ENCODE measurements at places on chromosomes 6 and 20.

DNA sequence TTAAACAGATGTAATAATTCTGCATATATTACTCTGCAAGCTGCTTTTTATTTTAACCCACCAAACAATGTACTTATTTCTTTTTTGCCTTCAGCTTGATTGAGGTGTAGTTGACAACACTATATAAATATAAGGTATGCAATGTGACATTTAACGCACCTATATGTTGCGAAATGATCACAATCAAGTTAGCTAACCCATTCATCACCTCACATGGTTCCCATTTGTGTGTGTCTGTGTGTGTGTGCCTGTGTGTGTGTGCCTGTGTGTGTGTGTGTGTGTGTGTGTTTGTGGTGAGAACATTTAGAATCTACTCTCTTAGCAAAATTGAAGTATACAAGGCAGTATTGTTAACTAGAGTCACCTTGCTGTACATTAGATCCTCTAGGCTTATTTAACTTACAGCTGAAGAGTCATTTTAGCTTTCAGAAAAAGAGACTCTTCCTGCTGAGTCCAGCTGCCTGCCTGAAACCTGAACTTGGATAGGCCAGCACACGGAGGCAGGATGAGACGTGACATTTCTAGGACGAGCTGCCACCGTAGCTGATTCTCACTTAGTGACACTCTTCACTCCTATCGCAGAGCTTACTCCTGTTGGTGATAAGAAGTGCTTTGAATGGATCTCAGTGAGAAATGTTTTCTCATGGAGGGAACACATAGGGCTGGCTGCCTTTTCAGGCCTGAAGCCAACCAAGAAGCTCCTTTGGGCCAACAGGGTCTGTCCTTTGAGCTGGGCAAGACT is 126.5 kb upstream of the RIPOR2 start:
- no peak for DNase-seq

DNA sequence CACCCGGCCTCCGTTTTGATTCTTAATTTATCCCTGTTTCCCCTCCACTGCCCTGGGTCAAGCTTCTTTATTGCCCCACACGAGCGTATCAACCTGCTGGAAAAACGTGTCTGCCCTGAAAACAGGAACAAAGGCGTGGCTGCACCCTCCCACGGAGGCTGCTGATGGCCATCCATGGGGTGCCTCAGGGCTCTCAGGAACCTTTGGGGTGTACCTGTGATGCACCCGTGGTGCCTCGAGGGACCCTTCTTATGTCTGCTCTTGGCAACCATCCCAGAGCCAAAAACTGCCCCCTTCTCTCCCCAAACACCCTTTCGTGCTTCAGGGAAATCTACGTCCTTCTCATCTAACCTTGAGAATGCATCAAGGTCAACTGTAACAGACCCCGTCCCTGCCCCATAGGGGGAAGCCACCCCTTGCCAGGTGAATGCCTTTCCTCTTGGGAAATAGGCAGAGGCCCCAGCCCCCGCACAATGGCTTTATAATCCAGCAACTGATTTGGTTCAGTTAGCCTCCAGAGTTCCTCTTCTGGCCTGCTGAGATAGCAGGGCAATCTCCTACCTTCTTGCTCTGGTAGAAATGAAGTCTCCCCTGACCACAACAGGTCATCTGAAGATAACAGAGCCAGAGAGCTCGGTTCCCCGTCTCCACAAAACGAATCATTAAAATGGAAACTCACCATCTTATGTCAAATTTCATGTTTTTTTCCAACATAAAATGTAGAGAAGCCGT is 29.4 kb downstream of the PSMG4 start:
- DNase-seq = no peak

DNA sequence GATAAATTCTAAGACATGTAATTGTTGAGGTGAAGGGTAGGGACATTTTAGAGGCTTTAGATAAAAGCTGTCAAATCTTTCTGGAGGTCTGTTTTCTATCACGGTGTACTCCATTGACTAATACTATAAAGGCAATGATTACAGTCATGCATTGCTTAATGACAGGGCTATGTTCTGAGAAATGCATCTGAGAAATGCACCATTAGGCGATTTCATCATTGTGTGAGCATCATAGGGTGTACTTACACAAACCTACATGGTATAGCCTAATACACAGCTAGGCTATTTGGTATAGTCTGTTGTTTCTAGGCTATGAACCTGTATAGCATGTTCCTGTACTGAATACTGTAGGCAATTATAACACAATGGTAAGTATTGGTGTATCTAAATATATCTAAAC is 71.3 kb upstream of the FYN start:
- DNase-seq = no peak

GRCh38 chr6:32868257-32868788 is 14.3 kb downstream of the PSMB9 start:
- peak; percentile 72 for DNase-seq

- no peak for DNase-seq
Observed at GRCh38 chr6:139271056-139271455, 20.7 kb downstream of the TXLNB start.

DNA sequence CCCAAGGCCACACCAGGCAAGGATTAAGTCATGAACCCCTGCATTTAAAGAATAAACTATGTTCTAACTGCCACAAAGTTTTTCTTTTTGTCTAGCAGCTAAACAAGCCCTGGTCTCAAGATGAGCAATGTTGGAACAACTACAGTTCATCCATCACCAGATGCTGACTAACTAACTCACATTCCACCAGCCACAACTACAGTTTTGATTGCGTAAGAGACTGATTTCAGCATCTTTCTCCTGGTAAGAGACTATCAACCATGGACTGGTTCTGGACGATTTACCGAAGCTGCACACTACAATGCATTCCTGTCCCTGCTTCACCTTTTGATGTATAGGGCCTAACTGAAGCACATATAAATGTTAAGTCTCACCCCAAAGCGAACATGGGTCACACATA is 43.0 kb downstream of the F13A1 start:
- DNase-seq = no peak

GRCh38 chr6:160349814-160350350 is 1.7 kb downstream of the SLC22A3 start:
- no peak for DNase-seq

- DNase-seq = no peak
Observed at GRCh38 chr6:153625089-153625488, 414.0 kb upstream of the OPRM1 start.

DNA sequence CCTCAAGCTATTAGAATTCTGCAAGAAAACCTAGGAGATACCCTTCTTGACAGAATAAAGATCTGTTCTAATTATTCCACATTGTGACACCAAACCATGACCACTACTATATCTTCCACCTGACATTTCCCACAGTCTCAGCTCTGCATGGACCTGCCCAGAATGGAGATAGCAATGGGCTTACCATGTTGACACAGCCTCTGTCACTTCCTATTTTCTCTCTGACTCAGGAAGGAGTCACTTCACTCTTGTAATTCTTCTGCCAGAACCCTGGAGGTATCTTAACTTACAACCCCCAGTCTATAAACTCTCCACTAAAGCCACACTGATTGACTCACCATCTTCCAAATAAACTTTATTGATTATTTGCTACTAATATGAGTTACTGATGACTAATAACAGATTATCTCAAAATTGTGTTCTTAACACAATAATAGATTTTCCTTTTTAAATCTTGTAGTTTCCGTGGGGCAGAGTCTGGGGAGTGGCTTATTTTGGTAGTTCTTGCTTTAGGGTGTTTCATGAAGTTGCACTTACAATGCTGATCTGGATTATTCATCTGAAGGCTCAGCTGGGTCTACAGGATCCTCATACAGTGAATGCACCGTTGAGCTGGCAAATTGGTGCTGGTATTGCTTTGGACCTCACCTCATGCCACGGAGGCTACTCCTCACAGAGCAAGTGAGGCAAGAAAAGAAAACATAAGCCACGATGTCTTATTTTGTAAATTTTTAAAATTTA is 869.9 kb downstream of the KIF16B start:
- DNase-seq = no peak

- DNase-seq = no peak
Observed at GRCh38 chr20:7231303-7231702, 463.8 kb downstream of the BMP2 start.

DNA sequence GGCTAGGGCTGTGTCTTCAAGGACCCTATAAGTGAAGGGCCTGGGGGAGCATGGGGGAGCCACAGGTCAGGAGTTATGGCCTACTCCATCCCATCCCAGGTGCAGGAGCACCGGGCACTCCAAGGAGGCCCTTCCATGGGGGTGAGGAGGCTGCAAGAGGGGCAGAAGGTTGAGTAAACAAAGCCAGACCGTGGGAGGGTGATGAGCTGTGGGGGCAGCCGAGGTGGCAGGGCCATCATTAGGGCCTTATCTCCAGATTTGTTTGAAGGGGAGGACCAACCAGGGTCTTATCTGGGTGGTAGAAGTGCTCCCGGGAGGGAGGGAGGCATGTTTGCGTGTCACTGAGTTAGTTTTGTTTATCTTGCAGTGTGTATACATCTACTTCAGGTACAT is 2.1 kb upstream of the FAM83C start:
- no peak for DNase-seq

DNA sequence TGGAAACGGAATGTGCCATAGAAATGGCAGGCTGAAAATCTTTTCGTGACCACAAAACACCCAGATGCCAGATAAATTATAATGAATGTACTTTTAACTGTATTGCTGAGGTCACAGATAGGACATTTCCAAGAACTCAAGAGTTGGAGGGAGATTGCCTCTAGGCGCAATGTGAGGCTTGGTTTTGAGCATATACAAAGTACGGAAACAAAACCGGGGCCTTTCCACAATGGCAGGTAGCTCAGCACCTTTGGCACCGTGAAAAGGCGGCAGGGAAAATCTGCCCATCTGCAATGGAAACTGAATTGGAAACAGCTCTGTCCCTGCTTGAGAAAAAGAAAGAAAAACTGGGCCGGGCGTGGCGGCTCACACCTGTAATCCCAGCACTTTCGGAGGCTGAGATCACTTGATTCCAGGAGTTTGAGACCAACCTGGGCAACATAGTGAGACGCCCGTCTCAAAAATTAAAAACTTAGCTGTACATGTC is 10.5 kb upstream of the C20orf144 start:
- no peak for DNase-seq

DNA sequence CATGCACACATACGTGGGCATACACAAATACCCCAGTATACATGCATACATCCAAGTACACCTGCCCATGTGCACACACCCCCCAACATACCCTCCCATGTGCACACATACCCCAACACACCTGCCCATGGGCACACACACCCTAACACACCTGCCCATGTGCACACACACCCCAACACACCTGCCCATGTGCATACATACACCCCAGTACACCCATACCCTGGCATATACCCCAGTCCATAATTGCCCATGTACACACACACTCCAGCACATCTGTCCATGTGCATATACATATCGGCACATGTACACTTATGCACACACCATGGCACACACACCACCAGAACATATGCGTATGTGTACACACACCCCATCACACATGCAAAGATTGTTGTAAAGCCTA is 475.2 kb downstream of the PREX1 start:
- DNase-seq = no peak

- DNase-seq = no peak
Observed at GRCh38 chr20:54293526-54293925, 85.6 kb downstream of the PFDN4 start.

- DNase-seq = peak; percentile 30
Observed at GRCh38 chr6:36839749-36840431, 646 bp upstream of the CPNE5 start.

GRCh38 chr6:164216839-164217238 is 802.3 kb downstream of the QKI start:
- DNase-seq = no peak

- no peak for DNase-seq
Observed at GRCh38 chr6:57327311-57327710, 9.9 kb downstream of the PRIM2 start.

- DNase-seq = no peak
Observed at GRCh38 chr20:49675368-49676151, 38.1 kb downstream of the B4GALT5 start.

- no peak for DNase-seq
Observed at GRCh38 chr6:106530502-106530901, 98.8 kb downstream of the RTN4IP1 start.

- peak; percentile 39 for DNase-seq
Observed at GRCh38 chr6:139161817-139162284, 27.0 kb downstream of the HECA start.

GRCh38 chr6:8481727-8482126 is 46.4 kb upstream of the SLC35B3 start:
- no peak for DNase-seq

- DNase-seq = no peak
Observed at GRCh38 chr6:36128793-36129192, 1.5 kb upstream of the MAPK13 start.

DNA sequence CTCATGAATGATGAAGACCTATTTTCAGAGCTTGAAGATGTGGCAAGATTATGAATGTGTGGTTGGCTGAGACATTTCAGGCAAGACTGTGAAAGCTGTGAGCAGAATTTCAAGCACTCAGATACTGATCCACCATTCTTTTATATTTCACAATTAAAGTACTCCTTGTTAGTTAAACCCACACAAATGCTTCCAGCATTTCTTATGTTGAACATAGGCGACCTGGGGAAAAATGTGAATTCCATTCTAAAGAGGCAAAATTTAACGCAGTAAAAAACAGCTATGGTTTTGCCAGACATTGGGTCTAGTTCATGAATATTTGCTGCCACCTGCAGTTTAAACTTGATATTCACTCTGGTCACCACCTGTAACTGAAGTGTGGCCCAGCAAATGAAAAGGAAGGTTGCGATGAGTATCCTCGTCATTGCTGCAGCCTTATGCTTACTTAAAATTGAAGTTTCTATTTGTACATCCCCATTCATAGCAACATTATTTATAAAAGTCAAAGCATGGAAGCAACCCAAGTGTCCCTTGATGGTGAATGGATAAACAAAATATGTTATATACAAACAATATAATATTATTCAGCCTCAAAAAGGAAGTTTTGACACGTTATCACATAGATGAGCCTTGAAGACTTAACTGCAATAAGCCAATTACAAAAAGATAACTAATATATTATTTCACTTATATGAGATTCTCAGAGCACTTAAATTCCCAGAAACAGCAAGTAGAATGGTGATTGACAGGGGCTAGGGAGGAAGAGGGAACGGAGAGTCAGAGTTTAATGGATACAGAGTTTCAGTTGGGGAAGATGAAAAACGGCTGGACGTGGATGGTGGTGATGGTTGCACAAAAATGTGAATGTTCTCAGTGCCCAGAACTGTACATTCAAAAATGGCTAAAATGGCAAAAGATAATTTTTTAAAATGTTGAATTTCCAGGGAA is 32.4 kb upstream of the FAM184A start:
- DNase-seq = no peak

DNA sequence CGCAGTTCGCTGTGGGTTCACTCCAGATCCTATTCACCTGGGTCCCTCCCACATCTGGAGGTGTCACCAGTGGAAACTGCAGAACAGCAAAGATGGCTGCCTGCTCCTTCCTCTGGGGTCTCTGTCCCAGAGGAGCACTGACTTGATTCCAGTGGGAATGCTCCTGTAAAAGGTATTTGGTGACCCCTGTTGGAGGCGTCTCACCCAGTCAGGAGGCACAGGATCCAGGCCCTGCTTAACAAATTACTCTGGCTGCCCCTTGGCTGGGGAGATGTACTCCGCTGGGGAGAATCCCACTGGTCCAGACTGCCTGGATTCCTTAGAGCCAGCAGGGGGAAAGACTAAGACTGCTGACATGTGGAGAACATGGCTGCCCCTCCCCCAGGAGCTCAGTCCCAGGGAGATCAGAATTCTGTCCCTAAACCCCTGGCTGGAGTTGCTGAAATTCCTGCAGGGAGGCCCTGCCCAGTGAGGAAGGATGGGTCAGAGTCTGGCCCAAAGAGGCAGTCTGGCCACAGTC is 483.0 kb downstream of the CBLN4 start:
- no peak for DNase-seq

GRCh38 chr6:89944181-89944755 is 50.0 kb downstream of the GJA10 start:
- no peak for DNase-seq
